ENCODE measurements at places on chromosomes 7 and 10. TPM values are rescaled to one million over a fixed set of nuclear protein-coding genes. Genes with fewer than 3 reads are reported as not detected.

- no peak overlapping the region for H3K4me3 ChIP-seq
- H3K27ac ChIP-seq: no peak overlapping the region
- no peaks in the 10 kb centered on the region for H3K36me3 ChIP-seq
- no peaks in the 10 kb centered on the region for H3K4me1 ChIP-seq
- no peak for DNase-seq
- no peaks in the 10 kb centered on the region for H3K27me3 ChIP-seq
These were observed 37.0 kb upstream of the EGR2 start for GRCh38 chr10:62852961-62853702.

DNA sequence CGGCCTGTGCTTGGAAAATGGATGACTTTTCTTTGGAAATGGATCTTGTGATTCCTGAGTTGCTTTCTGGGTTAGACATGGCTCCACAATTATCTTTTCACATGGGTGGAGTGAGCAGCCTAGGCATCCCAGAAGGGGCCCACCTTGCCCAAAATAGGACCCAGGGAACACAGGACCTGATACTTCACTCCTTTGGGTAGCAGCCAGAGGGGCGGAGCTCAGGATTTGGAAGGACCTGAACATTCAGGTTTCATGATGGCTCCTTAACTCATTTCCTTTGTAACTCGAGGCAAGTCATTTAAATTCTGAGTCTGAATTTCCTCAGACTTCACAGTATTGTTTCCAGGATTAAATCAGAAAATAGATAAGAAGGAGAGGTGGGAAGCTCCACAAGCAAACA is 178.3 kb upstream of the ZMIZ1 start:
- H3K4me1 ChIP-seq: no peaks in the 10 kb centered on the region
- no peak overlapping the region for H3K27ac ChIP-seq
- no peak for DNase-seq
- H3K36me3 ChIP-seq: no peaks in the 10 kb centered on the region

- DNase-seq: no peak
- H3K27ac ChIP-seq: no peak overlapping the region
- H3K27me3 ChIP-seq: no peaks in the 10 kb centered on the region
- peaks cover 32% of the 10 kb centered on the region for H3K4me1 ChIP-seq
- no peak overlapping the region for H3K4me3 ChIP-seq
- no peaks in the 10 kb centered on the region for H3K36me3 ChIP-seq
These were observed 3.2 kb downstream of the TES start for GRCh38 chr7:116213361-116214130.

GRCh38 chr7:143282124-143282523 is 2.6 kb upstream of the TMEM139 start:
- H3K27ac ChIP-seq: no peak overlapping the region
- no peak for DNase-seq
- H3K36me3 ChIP-seq: no peaks in the 10 kb centered on the region
- H3K4me1 ChIP-seq: peaks cover 4% of the 10 kb centered on the region
- no peak overlapping the region for H3K4me3 ChIP-seq
- H3K27me3 ChIP-seq: no peaks in the 10 kb centered on the region

CDC14C gene
- polyA plus RNA-seq: 14.2 TPM
